Esophagus squamous epithelium (tissue), 5 donors: ENCODE measurements at places on chromosomes 13 and 19.

GRCh38 chr13:40379794-40380578 lies 286.5 kb downstream of the FOXO1 start:
- no peak for DNase-seq

GRCh38 chr19:18995804-18996241 lies 37.5 kb downstream of the SUGP2 start:
- DNase-seq = no peak

GRCh38 chr19:53671663-53672062 lies 39.9 kb downstream of the DPRX start:
- no peak for DNase-seq

- no peak for DNase-seq
Measured at GRCh38 chr13:99484473-99484872, 16.8 kb upstream of the TM9SF2 start.

GRCh38 chr13:35016362-35017112 lies 74.5 kb downstream of the NBEA start:
- no peak for DNase-seq

GRCh38 chr13:76329004-76329403 lies 557.2 kb downstream of the KCTD12 start:
- DNase-seq = no peak

DNA sequence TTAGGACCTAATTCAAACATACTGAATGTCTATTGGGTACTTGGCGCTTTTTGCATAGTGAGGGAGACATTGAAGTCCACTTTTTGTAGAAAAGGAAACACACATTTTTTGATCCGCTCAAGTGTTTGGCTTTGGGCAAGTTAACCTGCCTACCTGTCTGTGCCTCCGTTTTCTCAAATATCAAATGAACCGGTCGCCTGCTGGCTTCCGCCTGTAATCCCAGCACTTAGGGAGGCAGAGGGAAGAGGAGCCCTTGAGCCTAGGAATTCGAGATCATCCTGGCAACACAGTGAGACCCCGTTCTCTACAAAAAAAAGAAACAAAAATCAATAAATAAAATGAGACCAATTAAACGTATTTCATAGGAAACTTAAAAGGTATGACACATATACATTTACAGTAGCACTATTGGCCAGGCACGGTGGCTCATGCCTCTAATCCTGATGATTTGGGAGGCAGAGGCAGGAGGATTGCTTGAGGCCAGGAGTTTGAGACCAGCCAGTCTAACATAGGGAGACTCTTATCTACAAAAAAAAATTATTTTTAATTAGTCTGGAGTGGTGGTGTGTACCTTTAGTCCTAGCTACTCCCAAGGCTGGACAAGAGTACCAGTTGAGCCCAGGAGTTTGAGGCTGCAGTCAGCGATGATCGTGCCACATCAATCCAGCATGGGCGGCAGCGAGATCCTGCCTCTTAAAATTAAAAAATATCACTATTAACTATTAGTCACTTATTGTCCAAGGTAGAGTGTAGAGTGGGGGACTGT lies 1.3 kb downstream of the RAD23A start:
- no peak for DNase-seq

GRCh38 chr19:54142166-54142780 lies 4.7 kb downstream of the CNOT3 start:
- DNase-seq = no peak

GRCh38 chr13:44237276-44237767 lies 136.3 kb upstream of the SERP2 start:
- DNase-seq = no peak

DNA sequence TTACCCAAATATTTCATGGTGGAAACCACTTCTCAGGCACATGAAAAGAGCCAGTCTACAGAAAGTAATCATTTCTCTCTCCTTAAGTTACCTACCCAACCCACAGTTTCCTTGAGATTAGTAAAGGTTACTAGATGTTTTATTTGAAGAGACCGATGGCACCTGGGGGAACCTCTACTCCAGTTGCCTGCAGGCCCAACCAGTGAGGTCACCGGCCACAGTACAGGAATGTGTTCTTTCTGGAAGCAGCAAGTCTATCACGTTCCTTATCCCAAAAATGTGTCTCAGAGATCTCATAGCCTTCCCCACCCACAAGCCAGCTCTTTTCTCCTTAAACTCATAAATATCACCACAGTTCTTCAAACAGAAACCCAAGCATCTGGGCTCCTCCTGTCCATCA lies 316.1 kb downstream of the COG6 start:
- DNase-seq = no peak

GRCh38 chr13:59047546-59047945 lies 1116.2 kb downstream of the DIAPH3 start:
- DNase-seq = no peak

DNA sequence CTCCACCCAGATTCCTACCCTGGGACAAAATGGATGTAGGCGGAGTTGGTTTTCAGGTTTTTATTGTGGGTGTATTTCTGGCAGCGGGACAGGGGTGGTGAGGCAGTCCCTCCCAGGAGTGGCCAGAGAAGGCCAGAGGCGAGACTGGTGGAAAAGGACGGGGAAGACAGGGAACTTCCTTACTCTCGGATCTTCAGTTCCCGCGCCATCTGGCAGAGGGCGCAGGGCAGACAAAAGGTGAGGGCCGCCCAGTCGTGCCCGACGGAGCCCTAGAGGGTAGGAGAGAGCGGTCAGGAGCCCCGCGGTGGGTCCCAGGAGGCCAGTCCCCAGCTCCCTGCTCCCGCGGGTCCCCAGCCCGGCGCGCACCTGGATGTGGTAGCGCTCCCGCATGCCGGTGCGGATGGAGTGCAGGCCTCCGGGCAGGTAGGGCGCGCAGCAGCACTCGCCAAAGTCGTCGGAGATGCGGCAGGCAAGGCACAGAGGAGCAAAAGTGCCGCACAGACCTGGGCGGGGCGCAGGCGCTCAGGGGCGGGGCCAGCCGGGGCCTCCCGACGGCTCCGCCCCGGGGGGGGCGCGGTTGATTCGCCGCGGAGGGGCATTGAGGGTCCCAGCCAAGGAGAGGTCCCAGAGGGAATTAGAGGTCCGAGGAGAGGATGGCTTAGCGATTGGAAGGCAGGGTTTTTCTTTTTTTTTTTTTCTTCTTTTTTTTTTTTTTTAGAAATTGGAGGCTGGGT lies 3.0 kb downstream of the CNFN start:
- no peak for DNase-seq

DNA sequence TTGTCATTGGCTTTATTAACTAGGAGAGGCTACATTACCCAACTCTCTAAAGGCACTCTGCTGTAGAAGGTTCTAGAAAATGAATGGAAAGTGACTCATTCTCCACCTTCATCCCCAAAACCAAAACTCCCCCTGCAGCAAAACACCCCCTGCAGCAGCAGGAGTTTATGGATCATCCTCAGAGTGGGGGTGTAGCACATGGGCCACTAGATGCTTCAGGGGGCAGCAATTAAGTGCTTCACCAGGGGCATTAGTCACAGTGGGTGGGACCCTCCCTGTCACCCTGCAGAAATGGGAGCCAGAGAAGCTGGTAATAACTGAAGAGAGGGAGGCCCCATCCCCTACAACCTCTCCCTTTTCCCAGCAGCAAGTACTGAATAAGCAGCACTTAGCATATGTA lies 64.5 kb upstream of the MED4 start:
- DNase-seq = no peak
